Stimulated activated CD8-positive, alpha-beta memory T cell treated with anti-CD3 and anti-CD28 coated beads, Interleukin-4, amount 100 ng/mL, for 1 hour (primary cell): ENCODE measurements at places on chromosomes 4 and X.
A peak's percentile ranks its signal among the peaks of the same experiment; 100 is the strongest.

DNA sequence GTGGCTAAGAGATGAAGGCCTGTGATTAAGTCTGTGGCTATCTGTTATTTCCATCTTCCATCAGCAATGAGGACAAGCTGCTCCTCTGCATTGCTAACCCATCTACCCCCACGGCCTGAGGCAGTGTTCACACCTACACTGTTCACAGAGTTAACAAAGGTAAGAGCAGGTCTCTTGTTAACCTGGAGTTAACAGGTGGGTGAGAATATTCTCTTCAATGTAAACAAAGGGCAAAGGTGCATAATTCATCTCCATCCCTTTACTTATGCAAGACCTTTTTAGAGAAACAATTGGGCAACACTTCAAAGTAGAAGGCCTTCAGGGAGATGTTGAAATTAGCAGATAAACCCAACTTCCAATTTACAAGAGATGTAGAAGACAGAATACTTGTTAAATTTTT lies 2.8 kb downstream of the SLC35A2 start:
- no peak for DNase-seq

DNA sequence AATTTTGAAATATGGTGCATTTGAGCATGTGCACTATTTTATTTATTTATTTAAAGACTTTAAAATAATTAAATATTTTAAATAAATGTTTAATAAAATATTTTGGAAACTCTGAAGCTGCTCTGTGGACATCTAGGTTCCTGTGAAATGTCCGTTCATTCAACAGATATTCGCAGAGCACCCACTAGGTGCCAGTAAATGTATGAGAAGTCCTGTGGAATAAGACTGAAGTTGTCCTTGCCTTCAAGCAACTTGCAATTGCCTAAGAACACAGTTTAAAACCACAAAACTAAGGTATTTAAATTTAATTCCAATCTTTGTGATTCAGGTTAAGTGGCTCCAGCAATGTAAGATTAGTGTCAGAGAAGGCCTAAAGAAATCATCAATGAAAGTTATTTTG lies 306.7 kb downstream of the GBA3 start:
- DNase-seq: no peak

DNA sequence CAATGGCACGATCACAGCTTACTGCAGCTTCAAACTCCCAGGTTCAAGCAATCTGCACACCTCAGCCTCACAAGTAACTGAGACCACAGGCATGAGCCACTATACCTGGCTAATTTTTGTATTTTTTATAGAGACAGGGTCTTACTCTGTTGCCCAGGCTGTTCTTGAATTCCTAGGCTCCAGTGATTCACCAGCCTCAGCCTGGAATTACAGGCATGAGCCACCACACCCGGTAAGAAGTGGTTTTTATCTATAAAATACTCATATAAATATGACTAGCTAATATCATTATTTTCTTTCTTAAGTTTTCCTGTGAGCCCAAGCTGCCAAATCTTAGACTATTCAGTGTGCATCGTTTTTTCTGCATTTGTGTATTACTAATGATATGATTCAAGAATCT lies 4.4 kb downstream of the SCFD2 start:
- no peak for DNase-seq

DNA sequence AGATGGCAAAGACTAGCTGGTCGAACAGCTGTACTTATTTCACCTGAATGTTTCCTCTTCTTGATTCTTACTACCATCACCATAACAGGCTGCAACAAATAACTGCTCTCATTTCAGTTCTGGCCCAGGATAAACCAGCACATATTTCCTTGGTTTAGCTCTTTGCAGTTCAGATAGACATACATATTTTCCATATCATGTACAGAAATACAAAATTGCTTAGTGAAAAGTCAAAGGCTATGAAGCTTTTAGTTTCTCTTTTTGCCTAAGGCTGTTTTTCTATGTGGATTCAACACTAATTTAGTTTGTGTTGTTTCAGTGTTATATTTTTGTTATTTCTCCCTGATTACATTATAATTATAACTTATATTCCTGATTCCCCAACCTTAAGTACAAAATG lies 103.6 kb upstream of the BMP3 start:
- DNase-seq: no peak

- no peak for DNase-seq
Measured at GRCh38 chr4:28092610-28093009, 1232.0 kb downstream of the STIM2 start.

DNA sequence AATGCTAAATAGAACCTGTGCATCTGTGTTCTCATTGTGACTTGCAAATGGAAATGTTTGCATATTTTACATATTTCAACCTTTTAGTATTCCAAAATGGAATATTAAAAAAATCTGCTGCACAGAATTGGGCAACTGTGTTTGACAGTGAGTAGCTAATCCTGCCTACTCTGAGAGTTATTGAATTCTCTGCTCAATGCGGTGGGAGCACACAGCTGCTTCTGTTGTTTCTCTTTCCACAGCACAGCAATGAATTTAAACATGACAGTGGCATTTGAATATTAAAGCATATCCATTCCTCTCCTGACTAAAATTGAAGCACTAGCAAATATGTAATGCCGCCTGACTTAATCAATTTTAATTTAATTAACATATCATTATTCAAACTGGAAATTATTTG lies 366.6 kb downstream of the GASK1B start:
- no peak for DNase-seq

DNA sequence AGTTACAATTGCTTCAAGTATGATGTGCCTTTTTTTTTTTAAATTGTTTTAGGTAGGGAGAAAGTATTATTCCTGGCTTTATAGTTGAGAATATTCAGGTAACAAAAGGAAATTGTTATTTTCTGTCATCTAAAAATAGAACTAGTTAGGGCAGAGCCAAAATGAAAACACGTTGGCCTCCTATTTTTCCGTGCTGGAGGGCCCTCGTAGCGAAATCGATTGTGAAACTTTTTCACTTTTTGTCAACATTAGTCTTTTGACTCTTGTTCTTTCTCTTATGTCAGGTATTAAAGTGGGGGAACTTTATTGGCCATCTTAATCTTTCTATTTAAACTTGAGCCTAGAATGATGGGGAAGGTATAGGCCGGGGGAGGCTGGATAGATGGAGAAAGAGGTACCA lies 104.9 kb downstream of the ARHGAP10 start:
- no peak for DNase-seq

DNA sequence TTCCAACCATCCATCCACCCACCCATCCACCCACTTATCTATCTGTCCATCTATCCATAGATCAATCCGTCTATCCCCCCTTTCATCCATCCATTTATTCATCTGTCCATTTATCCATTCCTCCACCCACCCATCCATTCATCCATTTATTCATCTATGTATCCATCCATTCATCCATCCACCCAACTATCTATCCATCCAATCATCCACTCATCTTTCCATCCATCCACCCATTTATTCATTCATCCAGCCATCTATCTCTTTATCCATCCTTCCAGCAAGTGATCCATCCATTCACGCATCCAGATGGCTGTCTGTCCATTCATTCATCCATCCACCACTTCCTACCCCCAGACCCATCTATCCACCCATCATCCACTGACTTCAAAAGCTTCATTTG lies 84.0 kb upstream of the CD99 start:
- DNase-seq: no peak

GRCh38 chrX:14173873-14174272 lies 144.2 kb upstream of the GEMIN8 start:
- DNase-seq: no peak

DNA sequence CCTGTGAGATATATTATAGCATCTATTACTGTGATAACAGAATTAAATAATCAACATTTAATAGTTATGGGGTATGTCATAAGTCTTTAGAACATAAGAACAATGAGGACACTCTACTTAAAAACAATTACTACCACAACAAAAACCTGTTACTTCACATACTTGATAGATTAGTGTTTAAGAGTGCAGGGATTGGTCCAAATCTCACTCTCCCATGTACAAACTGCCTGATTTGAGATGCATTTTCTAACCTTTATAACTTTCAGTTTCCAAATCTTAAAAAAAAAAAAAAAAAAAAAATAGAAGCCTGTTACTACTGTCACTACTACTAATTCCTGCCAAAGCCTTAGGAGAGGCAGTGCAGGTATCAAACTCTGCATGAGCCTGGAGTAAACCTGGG lies 5.6 kb downstream of the PCDH18 start:
- DNase-seq: no peak

DNA sequence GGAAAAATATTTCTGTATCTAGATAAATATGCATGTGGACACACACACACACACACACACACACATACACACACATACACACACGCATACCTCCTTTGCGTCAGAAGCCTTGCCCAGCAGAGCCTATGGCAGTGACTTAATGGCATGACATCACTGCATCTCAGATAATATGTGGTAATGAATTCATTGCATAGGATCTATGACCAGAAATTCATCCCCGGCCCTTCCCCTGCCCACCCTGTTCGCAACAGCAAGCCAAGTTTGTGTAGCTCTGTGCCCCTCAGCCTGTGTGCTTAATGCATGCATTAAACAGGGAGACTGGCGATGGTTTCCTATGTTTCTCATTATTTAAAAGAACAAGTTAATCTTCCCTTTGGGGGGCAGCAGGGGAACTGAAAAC lies 120.7 kb downstream of the NKX6-1 start:
- DNase-seq: no peak

- DNase-seq: no peak
Measured at GRCh38 chr4:133910165-133910564, 291.4 kb downstream of the PABPC4L start.

GRCh38 chrX:134177527-134177926 lies 59.5 kb upstream of the CCDC160 start:
- DNase-seq: no peak

GRCh38 chr4:8695237-8696219 lies 103.0 kb downstream of the CPZ start:
- DNase-seq: no peak

DNA sequence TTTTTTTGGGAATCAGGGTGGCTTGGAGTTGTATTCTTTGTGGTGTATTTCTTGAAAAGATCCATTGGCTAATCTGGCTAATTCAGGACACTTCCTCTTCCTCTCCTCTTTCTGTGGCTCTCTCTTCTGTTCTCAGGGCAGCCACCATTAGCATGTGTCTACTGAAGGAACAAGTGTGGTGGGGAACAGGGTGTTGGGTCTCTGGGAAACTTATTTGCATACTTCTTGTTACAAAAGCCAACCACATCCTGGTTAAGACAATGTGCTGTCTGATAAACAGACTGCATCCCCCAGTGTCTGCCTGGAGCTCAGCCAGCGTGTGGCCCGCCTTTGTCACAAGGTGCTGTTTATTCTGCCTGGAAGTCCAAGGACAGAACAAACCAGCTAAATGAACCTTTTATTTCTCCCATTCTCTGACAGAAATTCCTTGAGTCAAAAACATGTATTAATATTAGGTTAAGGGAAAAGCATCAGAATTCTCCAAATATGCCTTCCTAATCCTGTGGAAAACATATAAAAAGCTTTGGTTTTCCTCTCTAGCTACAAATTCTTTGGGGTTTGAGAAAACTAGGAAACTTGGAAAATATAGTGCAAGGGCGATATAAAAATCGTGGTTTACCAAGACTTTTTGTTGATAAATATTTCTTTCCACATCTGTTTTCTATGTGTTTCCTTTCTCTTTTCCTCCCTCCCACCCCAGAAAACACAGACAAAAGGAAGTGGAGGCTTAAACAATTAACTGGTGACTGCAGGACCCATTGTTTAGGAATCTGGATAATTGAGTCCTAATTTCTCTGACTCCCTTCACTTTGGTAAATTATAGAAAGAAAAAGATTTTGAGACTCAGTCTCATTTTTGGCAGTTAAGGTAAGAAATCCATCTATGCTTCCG lies 203.6 kb downstream of the SPRY1 start:
- peak; percentile 23 for DNase-seq

GRCh38 chr4:182093935-182094334 lies 149.3 kb upstream of the TENM3 start:
- no peak for DNase-seq

GRCh38 chr4:114964026-114964425 lies 149.4 kb downstream of the NDST4 start:
- no peak for DNase-seq

- no peak for DNase-seq
Measured at GRCh38 chr4:150244600-150244999, 166.4 kb downstream of the DCLK2 start.

DNA sequence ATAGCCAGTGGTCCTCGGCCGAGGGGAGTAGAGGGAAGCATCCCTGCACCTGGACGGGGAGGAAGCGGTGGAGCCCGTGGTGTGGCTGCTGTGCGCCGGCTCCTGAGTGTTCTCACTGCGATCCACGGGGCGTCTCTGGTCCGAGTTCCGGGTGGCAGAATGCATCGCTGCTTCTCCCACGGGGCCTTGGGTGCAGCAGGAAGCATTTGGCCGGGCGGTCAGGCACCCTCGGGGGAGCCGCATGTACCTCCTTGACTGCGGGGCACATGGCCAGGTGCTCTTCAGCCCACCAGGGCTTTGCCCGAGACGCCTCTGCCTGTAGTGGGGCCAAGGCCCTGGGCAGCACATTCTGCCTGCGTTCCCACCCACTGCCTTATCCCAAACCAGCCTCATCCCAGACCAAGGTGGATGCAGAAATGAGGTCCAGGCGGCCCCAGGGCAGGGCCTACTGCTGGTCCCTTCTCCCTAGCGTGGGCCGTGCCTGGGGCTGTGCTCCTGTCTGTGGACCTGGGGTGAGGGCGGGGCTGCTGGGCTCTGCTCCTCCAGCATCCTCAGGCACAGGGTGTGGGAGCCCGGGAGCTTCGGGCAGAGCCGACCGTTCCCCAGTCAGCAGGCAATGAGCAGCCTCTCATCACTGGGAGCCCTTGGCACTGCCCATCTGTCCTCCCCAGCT lies 27.5 kb downstream of the NKX1-1 start:
- no peak for DNase-seq

DNA sequence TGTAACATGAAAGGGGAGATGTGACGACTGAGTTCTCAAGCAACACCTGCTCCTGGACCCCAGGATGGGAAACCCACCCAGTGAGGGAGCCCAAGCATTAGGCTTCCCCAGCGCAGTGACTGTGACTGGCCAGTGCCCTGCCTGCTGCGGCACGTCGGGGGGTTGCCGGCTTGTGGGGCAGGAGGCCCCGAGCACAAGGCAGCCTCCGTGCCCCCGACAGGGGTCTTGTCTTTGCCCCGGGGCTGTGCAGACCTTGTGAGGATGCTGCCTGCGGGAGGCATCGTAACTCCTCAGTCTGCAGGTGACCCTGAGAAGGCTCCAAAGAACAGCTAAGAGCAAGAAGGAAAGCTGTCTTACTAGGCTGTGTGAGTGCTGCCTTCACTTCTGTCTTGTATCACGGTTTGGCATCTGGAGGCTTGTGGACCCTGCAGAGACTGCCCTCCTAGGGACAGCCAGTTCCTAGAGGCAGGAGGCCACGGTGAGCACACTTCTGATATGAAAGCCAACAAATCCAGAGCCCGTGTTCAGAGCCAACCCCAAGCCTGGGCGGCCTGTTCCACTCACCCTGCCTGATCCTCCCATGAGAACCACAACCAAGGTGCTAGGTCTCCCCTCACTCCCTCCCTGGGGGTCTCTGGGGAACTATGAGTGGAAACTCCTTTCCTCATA lies 47.7 kb downstream of the FGFRL1 start:
- DNase-seq: no peak

GRCh38 chrX:13248867-13249486 lies 70.9 kb downstream of the ATXN3L start:
- DNase-seq: no peak
